Skin of body (tissue), 3 donors: ENCODE measurements at places on chromosomes 12 and 14.

DNA sequence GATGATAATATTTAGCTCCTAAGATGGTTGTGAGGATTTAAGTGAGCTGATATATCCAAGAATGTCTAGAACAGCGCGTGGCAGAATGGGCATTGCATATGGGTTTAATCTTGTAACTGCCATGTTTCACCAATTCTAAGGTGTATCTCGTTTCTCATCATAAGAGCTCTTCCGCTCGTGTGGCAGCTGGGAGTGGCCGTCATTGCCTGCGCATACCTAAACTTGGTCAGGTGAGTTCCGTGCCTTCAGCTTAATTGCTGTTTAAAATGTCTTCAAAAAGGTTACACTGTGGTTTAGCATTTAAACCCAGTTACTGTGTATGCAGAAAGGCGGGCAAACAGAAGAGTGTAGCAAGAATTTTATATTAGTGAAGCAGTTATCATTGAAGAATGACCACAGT lies 4.5 kb upstream of the AQP2 start:
- DNase-seq: no peak

DNA sequence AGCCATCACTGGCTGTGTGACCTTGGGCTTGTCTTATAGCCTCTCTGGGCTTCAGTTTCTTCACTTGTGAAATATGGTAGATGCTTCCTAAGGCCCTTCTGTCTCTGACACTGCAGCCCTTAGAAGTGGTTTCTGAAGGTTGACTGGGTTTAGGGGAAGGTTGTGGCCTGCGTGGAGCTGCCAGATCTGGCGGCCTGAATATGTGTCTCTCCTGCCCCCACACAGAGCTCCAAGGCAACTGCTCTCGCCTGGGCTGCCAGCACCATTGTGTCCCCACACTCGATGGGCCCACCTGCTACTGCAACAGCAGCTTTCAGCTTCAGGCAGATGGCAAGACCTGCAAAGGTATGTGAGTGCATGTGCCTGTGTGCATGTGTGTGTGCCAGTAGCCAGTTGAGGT lies 4.0 kb downstream of the LRP1-AS start:
- no peak for DNase-seq

GRCh38 chr12:79247494-79247893 lies 382.9 kb downstream of the SYT1 start:
- DNase-seq: no peak

GRCh38 chr12:6125310-6125608 lies 789 bp upstream of the VWF start:
- DNase-seq: peak; percentile 23

- no peak for DNase-seq
Observed at GRCh38 chr14:37970696-37971095, 237.0 kb upstream of the SSTR1 start.

GRCh38 chr14:76375947-76376404 lies at the start of gene ESRRB:
TSS of gene ESRRB (plus strand) at chr14:76376137. CDS start at chr14:76376402, 265 bp downstream.
- no peak for DNase-seq

DNA sequence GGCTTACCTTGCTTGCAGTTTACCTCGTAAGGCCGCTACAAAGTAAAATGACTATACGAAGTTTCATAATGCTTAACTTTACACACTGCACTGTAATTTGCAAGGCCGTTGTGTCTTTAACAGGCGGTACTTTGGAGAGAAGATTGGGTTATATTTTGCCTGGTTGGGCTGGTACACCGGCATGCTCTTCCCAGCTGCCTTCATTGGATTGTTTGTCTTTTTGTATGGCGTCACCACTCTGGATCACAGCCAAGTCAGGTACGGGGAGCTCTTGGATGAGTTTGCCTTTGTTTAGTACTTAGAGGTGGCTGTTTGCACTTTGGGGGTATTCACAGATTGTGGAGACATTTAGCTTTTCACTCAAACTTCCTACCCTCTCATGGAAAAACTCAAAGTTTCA lies 167.8 kb downstream of the SLC5A8 start:
- DNase-seq: no peak

DNA sequence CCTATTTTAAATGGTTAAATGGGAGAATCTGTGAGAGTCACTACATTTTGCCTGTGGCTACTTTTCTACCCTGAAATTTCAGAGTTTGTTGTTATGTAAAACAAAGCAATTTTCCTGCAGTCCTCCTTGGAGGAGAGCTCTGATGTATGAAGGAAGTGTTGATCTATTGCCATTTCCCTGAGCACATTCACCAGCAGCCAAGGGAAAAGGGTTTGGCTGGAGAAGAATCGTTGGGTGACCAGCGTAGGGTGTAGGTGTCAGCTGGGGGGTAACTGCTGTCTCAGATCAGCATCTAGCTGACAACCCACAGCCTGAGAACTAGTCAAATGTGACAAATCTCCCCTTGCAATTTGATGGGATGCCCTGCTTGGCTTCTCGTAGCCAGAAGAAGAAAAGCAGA lies 230.5 kb downstream of the PDZRN4 start:
- DNase-seq: no peak

DNA sequence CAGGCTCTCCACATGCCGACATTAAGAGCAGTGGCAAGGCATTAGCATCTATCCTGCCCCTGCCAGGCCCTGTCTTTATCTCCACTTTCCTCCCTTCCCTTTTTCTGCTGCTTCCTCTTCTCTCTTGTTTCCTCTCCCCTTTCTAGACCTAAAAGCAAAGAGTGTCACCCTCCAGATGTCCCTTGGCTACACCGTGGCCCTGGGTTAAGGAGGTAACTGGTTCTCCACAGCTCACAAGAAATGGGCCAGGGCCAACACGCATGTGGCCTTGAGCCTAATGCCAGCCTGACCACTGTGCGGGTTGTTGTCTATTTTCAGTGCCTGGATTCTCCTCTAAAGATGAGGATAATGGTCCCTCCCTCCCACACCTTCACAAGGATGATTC lies 41.7 kb upstream of the DDX11 start:
- no peak for DNase-seq

DNA sequence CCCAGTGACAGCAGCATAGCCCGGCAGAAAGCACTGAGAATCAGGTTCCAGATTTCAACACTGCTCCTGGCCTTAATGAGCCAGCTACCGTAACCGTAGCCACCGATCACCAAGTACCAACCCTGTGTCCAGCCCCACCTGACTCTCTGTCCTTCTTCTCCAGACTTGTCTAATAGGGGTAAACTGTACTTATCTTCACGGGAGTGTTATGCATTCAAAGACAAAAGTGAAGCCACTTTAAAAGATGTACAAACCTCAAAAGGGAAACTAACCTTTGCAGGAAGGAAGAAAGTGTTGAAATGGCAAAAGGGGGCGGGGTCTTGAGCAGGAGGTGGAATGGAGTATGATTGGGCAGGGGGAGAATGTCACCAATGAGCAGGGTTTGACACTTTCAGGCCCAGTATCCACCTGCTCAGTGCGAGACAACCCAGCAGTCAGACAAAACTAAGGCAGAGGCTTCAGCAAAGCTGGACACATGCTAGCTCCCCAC lies 226.1 kb downstream of the CHST11 start:
- DNase-seq: no peak
